Gastrocnemius medialis (tissue), 4 donors: ENCODE measurements at places on chromosomes 2 and 18. TPM values are rescaled to one million over a fixed set of nuclear protein-coding genes. Genes with fewer than 3 reads are reported as not detected.

- no peaks in the 10 kb centered on the region for H3K27me3 ChIP-seq
- H3K27ac ChIP-seq, result no peak overlapping the region
- no peak overlapping the region for H3K4me3 ChIP-seq
- no peaks in the 10 kb centered on the region for H3K36me3 ChIP-seq
- H3K4me1 ChIP-seq, result no peaks in the 10 kb centered on the region
- no peak for DNase-seq
These were observed 197.9 kb downstream of the NEDD4L start for GRCh38 chr18:58241877-58242276.

DNA sequence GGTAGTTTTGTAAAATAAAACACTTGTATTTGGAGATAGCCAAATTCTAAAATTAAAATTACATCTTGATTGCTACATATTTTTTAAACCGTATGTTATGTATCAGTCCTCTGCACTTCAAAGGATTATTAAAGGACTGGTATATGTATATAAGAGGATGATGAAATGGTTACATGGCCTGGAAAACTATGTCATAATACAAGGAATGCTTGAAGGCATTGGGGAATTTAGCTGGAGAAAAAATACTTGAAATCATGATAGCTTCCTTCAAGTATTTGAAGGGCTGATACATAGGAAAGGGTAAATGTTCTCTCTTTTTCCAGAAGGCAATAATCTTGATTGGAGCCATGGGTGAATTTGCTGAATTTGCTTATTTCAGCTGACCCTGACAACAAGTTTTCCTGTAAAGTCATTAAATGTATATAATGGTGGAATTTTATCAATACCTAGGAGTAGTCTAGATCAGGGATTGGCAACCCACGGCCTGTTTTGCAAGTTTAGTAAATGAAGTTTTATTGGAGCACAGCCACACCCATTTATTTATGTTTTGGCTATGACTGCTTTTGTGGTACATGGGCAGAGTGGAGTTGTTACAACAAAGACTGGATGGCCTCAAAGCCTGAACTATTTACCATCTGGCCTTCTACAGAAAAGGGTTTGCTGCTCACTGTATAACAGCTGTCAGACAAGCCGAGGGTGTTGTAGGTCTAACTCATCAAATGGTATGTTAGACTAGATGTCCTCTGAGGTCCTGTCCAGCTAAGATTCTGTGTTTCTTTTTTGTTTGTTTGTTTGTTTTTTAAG, 34.4 kb downstream of the ACYP2 start:
- peaks cover 16% of the 10 kb centered on the region for H3K36me3 ChIP-seq
- H3K4me1 ChIP-seq, result no peaks in the 10 kb centered on the region
- H3K27ac ChIP-seq, result no peak overlapping the region

- H3K36me3 ChIP-seq, result peaks cover 41% of the 10 kb centered on the region
- H3K27me3 ChIP-seq, result no peaks in the 10 kb centered on the region
- no peak overlapping the region for H3K4me3 ChIP-seq
These were observed 9.1 kb downstream of the MPPE1 start for GRCh38 chr18:11899063-11899462.

- no peak overlapping the region for H3K27ac ChIP-seq
- H3K36me3 ChIP-seq, result no peaks in the 10 kb centered on the region
- no peak for DNase-seq
- no peaks in the 10 kb centered on the region for H3K27me3 ChIP-seq
These were observed 649.3 kb upstream of the SOX11 start for GRCh38 chr2:5042666-5043440.

DNA sequence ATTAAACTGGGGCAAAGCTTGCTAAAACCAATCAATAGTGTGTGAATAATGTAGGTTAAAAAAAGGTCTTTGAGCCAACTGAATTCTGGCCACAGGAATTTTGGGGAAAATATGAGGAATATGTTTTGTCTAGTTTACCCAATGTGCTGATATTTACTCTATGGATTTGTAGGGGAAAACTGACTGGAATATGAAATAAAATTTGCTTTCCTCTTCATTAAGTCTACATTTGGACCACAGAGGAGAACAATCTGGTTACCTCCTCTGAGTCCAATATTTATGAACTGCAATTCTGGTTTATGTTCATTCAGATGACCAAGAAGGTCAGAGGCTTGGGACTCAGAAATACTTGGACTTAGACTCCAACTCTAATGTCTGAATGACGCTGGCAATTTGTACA, 1042.2 kb upstream of the CNTNAP5 start:
- H3K27ac ChIP-seq, result no peak overlapping the region
- no peaks in the 10 kb centered on the region for H3K27me3 ChIP-seq
- no peaks in the 10 kb centered on the region for H3K4me1 ChIP-seq
- no peak overlapping the region for H3K4me3 ChIP-seq
- DNase-seq, result no peak

The RAD51AP2 gene
- total RNA-seq, result not detected

The CIDEA gene
- 0.33 TPM for total RNA-seq

The DCAF17 gene
- total RNA-seq, result 9.1 TPM
